Smooth muscle cell of the pulmonary artery (primary cell): ENCODE measurements at places on chromosomes 6 and 20. TPM values are rescaled to one million over a fixed set of nuclear protein-coding genes. Genes with fewer than 3 reads are reported as not detected.

Gene MRPS10
- total RNA-seq, result 32.8 and 36.2 TPM in 2 replicates

Gene TFAP2A
- 1.3 and 5.0 TPM in 2 replicates for total RNA-seq

Gene LY6G6C
- not detected in 2 replicates for total RNA-seq

Gene KIAA0408
- 0.50 and 0.78 TPM in 2 replicates for total RNA-seq

Gene TRIM15
- not detected in 2 replicates for total RNA-seq

Gene RCAN2
- total RNA-seq, result 0.30 and 2.3 TPM in 2 replicates

Gene THBS2
- total RNA-seq, result 2,099 and 2,982 TPM in 2 replicates

Gene AVP
- total RNA-seq, result not detected in 2 replicates

Gene VGLL2
- total RNA-seq, result not detected in 2 replicates

Gene C6orf58
- total RNA-seq, result not detected in 2 replicates

Gene FBXO5
- 2.9 and 5.8 TPM in 2 replicates for total RNA-seq
